Caki2 (cell line): ENCODE measurements at places on chromosomes 5 and 9.

DNA sequence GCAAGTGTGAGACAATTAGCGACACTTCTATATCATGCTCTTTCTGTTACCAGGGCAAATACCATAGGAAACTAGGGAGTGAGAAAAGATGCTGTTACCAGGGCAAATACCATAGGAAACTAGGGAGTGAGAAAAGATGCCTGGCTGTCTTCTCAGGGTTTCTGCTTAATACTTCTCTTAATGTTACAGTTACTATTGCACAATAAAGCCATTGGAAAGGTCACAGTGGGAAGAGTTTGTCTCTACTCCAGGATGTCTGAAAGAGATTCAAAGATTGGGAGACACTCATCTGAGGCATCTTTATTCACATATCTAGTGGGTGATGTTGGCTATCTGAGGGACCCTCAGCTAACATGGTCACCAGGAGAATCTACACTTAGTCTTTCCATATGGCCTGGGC lies 431.7 kb upstream of the POU5F2 start:
- DNase-seq: no peak

DNA sequence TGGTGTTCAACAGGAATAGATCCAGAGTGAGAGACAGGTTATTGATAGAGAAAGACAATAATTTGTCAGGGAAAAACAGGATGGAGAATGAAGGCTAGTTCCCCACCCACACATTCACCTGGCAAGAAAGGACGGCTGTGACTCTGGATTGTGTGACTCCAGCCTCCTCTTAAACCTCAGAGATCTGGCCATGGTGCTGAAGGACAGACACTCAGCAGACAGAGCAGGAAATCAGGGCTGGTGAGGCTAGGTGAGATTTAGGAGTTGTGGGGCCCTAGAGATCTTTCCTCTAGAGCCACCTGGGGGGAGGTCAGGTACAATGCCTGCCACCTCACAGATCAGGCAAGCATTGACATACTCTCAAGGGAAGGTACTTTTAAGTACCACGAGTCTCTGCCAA lies 15.2 kb downstream of the OR1B1 start:
- peak; percentile 2 for DNase-seq

DNA sequence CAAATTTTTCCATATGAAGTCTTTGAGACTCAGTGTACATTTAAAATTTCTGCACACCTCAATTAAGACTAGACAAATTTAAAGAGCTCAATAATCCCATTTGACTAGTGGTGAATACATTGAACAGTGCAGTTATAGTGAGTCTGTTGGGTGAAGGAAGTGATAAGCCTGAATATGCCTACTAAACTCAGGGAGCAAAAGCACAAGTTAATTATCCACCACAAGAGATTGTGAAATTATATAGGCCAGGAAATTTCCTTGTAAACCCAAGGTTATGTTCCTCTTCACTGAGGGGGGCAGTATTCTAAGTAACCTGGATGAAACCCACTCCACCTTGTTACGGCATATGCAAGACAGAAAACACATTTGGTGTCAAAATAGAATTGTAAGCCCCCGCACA lies 612.9 kb upstream of the DAB2 start:
- no peak for DNase-seq

- DNase-seq: no peak
Measured at GRCh38 chr9:34311499-34312185, 17.4 kb downstream of the KIF24 start.

GRCh38 chr5:58786711-58787303 lies 203.9 kb downstream of the RAB3C start:
- no peak for DNase-seq

DNA sequence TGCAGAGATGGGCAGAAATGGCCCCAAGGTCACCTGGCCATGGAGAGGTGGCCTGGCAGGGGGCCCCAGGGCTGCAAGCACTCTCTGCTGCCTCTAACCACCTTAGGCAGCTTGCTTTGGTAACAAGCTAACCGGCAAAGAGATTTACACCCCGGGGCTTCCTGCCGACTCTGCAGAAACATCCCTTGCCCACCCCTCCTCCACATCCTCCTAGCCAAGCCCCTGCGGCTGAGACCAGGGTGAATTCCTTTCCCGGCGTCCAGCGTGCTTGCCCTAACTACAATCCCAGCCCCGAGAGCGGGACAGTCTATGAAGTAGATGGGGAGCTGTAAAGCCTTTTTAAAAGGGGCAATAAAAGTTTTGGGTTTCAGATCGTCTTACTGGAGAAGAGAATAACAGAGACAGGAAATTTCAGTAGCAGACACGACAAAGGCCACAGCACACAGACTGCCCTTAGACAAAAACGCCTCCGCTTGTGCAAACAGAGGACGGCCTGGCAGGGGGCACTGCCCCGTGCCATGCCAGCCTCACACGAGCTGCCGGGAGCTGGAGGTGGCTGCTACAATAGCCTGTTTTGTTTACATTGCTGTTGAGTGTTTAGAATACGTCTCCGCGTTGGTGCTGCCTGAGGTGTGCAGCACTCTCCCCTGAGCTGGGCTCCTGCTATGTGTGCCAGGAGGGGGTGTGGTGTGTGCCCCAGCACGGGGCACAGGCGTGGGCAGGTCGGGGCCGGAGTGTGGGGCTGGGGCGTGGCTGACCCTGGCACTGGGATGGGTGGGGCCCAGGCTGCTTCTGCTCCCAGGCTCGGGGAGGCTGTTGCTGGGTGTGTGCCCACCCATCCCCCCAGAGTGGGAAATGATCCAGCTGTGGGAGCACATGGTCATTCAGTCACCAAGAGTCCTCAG lies 15.3 kb downstream of the MYMK start:
- no peak for DNase-seq

DNA sequence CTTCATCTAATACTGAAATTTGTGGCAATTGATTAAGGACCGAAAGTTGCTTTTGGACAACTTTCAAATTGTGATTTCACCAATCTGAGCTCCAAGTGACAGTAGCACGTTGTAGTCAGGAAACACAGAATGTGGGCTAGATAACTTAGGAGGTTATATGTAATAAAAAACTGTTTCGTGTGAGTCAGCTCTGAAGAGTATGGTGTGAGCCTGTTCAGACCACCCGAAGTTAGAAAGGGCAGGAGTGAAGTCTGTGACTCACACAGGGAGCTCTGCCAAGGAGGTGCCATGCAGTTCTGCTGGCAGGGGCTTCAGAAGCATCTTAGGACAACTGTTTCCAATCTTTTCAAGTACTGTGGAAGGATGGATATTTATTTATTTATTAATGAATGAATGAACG lies 16.4 kb upstream of the ZBTB34 start:
- no peak for DNase-seq

- DNase-seq: no peak
Measured at GRCh38 chr5:5014586-5015235, 125.4 kb upstream of the ADAMTS16 start.

DNA sequence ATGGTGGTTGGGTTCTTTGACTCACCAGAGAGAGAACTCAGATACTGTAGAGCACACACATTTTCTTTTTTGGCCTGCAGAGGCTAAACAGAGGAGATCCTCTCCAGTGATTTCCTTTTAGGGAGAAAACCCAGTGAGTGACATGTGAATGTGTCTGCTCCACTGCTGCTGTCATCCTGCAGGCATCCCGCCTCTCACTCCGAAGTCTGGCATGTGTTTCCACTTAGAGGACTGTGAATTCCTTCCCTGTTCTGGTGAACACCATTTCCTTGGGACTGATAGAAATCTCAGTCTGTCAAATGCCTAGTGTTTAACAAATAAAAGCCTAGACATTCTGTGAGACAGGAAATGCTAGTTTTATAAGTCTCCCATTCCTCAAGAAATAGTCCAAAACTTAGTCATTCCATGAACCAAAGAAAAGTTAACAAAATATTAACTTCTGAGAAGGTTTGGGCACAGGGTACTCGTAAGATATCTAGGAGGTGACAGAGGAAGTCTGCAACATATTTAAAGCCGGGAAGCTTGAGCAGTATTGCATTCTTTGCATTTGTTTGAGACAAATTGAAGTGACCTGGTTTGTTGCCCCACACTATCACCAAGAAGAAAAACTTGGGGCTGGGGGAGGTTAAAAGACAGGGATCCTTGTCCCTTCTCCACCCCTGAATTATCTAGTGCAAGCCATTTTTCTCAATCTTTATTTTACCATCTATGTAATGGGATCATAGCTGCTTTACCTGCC lies 74.9 kb upstream of the NIPAL4 start:
- DNase-seq: peak; percentile 85

DNA sequence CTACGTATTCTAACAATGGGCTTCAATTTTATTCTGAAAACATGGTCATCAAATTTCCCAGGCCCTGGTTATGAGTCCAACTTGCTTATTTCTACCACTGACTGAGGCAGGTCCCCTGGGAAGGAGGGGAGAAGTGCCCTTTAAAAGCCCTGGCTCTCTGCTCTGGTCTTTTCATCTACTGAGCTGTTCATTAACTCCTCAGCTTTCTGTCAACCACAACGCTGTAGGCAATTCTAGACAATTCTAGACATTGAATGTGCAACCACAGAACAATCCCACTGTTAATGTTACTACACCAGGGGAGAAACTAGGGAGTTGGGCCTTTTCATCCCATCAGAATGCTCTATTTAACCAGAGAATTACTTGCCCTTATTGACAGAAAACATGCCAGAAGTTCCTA lies 10.0 kb downstream of the MOCS2 start:
- DNase-seq: no peak

DNA sequence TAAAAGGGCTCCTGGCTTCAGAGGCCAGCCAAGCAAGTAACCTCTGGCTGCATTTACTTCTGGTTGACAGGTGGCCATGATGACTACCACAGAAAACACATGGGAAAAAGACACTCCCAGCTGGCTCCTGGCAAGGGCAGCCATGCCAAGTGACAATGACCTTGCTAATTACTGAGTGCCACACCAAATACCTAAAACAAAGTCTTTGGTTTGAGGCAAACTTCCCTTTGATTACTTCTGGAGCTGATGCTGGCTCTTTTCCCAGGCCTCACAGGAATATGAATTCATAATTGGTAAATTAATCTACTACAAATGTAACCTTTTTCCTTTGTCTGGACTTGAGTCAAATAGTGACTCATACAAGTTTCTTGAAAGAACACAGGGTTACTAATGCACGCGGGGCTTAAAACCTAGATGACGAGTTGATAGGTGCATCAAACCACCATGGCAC lies 61.0 kb downstream of the LPAR1 start:
- DNase-seq: peak; percentile 55

DNA sequence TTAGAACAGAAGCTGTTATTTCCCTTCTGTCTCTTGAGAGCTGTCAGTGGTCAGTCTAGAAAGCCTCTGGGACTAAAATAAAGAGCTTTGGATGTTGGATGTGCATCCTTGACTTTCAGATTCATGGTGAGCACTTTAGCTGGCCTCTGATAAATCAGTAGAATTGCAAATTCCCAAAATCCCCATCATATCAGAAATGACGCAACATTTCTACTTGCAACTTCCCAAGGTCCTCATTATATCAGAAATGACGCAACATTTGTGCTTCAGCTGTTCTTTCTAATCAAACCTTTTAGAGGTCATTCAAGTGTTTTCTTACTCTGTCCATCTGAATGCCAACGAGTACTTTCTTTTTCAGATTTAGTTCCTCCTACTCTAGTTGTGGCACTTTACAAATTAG lies 167.3 kb upstream of the MOCS2 start:
- DNase-seq: no peak

DNA sequence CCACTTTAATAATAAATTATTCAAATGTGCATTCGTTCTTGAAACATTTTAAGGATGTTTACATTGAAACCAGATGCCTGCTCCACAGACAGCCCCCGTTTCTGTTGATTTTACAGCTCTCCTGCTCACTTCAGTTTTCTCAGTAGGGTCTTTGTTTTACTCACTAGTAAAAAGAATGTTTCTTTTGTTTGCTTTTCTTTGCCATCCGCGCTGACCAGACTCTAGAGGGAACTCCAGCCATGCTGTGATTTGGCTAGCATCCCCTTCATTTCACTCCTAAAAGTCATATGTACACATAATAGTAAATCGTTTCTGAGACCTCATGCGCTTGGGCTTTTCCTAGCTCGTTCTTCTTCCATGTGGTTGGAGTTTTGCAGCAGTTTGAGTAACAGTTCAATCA lies 28.7 kb upstream of the PALM2AKAP2 start:
- DNase-seq: no peak

GRCh38 chr5:73528248-73528647 lies 30.0 kb downstream of the BTF3 start:
- no peak for DNase-seq

- DNase-seq: peak; percentile 58
Measured at GRCh38 chr9:132575005-132575609, 7.3 kb upstream of the BARHL1 start.

- DNase-seq: no peak
Measured at GRCh38 chr5:107539726-107540330, 130.9 kb downstream of the EFNA5 start.

DNA sequence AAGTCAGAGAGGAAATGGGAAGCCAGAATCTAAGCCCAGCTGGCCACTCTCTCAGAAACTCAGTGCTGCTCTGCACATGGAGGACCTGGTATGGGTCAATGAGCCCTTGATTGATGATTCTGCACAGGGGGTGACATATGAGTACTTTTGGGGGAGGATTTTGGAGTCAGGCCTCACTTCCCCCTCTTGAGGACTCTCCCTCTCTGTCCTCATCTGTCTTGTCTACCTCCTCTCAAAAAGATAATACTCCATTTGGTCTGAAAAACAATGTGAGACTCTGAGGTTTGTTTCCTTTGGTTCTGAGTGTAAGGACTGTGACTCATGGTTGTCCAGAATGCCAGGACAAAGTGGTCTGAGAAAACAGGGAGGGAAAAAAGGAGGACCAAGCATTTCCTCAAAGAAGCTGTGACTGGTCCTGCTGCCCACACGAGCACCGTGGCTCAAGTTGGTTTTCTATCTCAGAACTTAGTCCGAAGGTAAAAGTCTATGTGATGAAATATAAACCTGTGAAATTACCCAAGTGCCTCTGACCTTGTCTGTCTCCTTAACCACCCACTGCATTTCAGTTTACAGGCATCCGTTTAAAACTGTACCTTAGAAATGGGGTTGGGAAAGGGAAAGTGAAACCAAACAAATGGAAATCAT lies 11.1 kb downstream of the TTC39B start:
- peak; percentile 76 for DNase-seq

DNA sequence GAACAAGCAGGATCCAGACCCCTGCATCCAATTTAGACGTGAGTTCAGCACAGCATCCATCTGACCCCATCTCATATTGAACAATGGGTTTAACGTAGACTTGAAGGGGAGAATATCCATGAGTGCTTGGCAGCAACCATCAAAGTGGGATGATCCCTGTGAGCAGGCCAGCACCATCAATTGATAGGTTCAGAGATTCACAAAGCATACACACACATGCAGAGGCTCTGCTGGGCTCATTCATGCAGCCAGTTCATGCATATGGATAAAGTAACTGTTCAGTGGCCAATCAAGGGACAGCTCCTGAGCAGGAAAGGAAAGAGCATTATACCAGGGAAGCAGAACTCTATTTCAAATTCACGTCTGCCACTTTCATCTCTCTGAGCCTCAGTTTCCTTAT lies 24.8 kb upstream of the CPEB4 start:
- DNase-seq: no peak

DNA sequence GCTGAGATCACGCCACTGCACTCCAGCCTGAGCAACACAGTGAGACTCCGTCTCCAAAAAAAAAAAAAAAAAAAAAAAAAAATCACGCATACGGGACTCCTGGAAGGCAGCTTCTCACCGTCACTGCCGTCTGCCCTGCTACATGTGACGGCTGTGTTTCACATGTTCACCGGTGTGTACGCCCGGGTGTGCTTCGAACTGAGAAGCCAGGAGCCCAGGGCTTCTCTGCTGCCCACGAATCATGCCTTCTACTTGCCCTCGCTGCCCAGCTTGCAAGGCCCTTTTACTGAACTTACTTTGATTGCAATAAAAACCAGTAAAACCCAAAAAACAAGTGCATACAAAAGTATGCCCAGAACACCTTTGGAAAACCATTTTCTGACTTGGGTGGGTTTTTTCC lies 5.8 kb upstream of the NKD2 start:
- DNase-seq: no peak
